Cerebellar cortex (tissue), 1 donor: ENCODE measurements at places on chromosomes 11 and 22.

DNA sequence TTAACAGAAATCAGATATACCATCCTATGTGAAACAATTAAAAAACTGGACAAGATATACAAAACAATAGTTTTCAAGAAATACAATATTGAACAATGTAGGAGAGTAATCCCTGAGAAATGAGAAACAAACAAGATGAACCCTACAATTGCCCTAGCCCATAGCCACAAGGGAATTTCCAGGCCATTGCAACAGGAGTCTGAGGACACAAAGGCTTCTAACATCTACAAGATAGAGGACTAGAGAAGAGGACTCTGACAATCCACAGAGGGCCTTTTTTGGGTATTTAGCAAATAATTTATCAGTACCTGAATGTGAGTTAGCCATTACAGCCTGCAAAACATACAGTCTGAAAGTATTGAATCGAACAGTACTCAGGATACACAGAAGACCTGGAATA, 251.7 kb downstream of the GRM5 start:
- DNase-seq: no peak

GRCh38 chr11:60880643-60881282, 13.4 kb downstream of the ZP1 start:
- DNase-seq: no peak

DNA sequence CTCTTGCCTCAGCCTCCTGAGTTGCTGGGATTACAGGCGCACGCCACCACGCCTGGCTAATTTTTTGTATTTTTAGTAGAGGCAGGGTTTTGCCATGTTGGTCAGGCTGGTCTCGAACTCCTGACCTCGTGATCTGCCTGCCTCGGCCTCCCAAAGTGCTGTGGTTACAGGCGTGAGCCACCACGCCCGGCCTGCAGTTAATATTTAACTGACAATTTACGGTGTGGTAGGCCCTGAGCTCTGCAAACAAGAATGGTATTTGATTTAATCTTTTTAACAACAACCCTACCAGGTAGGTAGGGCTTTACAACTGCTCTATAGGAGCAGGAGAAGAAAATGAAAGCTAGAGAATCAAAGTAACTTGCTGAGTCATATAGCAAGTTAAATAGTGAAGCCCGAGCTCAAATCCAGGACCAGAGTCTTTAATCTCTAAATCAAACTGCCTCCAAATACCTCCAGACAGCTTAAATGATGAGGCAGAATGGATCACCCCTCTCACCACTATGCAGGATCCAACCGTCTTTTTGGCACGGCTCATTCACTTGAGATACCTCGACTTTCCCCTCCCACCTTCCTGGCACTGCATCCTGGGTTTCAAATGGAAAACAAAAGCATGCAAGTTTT, 9.4 kb downstream of the UEVLD start:
- DNase-seq: no peak

- no peak for DNase-seq
Measured at GRCh38 chr11:8838248-8838647, 72.7 kb upstream of the AKIP1 start.
